ENCODE measurements at places on chromosomes 1 and 21. TPM values are rescaled to one million over a fixed set of nuclear protein-coding genes. Genes with fewer than 3 reads are reported as not detected.

GRCh38 chr1:109392788-109393616 is 4.7 kb downstream of the SORT1 start:
- no peaks in the 10 kb centered on the region for H3K36me3 ChIP-seq
- H3K27ac ChIP-seq, result no peak overlapping the region

GRCh38 chr1:47841356-47841755 is 155.8 kb downstream of the TRABD2B start:
- no peak overlapping the region for H3K27ac ChIP-seq
- no peaks in the 10 kb centered on the region for H3K36me3 ChIP-seq
- DNase-seq, result no peak
- H3K4me3 ChIP-seq, result no peak overlapping the region
- H3K4me1 ChIP-seq, result no peaks in the 10 kb centered on the region

- H3K27me3 ChIP-seq, result no peaks in the 10 kb centered on the region
- H3K4me3 ChIP-seq, result no peak overlapping the region
- DNase-seq, result no peak
- no peak overlapping the region for H3K27ac ChIP-seq
Observed at GRCh38 chr1:177133977-177134538, 30.5 kb downstream of the ASTN1 start.

The KRTAP19-3 gene
- total RNA-seq, result not detected

DNA sequence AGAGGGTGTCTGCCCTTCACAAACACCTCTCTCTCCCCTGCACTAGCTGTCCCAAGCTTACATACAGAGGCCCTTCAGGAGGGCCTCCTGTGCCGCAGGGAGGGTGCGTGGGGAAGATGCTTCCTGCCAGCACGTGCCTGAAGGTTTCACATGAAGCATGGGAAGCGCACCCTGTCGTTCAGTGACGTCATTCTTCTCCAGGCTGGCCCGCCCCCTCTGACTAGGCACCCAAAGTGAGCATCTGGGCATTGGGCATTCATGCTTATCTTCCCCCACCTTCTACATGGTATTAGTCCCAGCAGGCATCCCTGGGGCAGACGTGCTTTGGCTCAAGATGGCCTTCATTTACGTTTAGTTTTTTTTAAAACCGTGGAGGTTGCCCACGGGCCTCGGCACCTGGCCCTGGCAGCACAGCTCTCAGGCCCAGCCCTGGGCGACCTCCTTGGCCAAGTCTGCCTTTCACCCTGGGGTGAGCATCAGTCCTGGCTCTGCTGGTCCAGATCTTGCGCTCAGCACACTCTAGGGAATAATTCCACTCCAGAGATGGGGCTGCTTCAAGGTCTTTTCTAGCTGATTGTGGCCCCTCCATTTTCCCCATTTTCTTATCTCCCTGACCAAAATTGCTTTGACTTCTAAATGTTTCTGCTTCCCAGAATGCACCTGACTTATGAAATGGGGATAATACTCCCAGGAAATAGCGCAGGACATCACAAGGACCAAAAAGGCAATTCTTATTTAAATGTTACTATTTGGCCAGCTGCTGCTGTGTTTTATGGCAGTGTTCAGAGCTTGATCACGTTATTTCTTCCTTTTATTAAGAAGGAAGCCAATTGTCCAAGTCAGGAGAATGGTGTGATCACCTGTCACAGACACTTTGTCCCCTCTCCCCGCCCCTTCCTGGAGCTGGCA is 6.1 kb downstream of the NPPA start:
- H3K4me3 ChIP-seq, result no peak overlapping the region
- no peaks in the 10 kb centered on the region for H3K27me3 ChIP-seq
- H3K36me3 ChIP-seq, result no peaks in the 10 kb centered on the region
- H3K27ac ChIP-seq, result no peak overlapping the region
- peaks cover 6% of the 10 kb centered on the region for H3K4me1 ChIP-seq

The NTRK1 gene
- total RNA-seq, result not detected

DNA sequence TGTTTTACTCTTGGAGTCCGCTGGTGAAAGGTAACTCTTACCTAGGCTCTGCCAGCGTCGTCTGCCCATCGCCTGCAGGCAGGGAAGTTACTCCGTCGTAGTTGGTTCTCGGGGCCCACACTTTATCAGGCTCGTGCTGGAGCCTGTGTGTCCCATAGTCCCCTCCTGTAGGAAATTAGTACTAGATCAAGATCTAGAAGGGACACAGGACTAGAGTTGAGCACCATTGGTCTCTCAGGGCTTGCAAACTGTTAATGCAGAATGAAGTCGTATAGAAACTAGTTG is 940 bp downstream of the SRRM1 start:
- H3K27ac ChIP-seq, result peak overlapping the region; percentile 58
- peak overlapping the region; percentile 94 for H3K4me3 ChIP-seq
- no peaks in the 10 kb centered on the region for H3K27me3 ChIP-seq

The MFAP2 gene
- 20.5 TPM for total RNA-seq

- DNase-seq, result no peak
- H3K4me3 ChIP-seq, result no peak overlapping the region
- H3K4me1 ChIP-seq, result no peaks in the 10 kb centered on the region
- no peak overlapping the region for H3K27ac ChIP-seq
- H3K27me3 ChIP-seq, result no peaks in the 10 kb centered on the region
- H3K36me3 ChIP-seq, result no peaks in the 10 kb centered on the region
Observed at GRCh38 chr1:108017698-108018097, 52.7 kb upstream of the VAV3 start.

The GPA33 gene
- not detected for total RNA-seq

The TACSTD2 gene
- total RNA-seq, result 7.5 TPM

GRCh38 chr1:10459184-10459583 is 9.4 kb downstream of the CORT start:
- no peaks in the 10 kb centered on the region for H3K36me3 ChIP-seq
- H3K4me1 ChIP-seq, result no peaks in the 10 kb centered on the region
- no peak for DNase-seq
- no peak overlapping the region for H3K4me3 ChIP-seq

GRCh38 chr1:62900566-62900965 is 116.6 kb downstream of the ATG4C start:
- H3K27ac ChIP-seq, result no peak overlapping the region
- no peak overlapping the region for H3K4me3 ChIP-seq

GRCh38 chr1:218778257-218779126 is 395.2 kb upstream of the LYPLAL1 start:
- no peaks in the 10 kb centered on the region for H3K36me3 ChIP-seq
- DNase-seq, result no peak
- H3K4me3 ChIP-seq, result no peak overlapping the region
- H3K27ac ChIP-seq, result no peak overlapping the region
- H3K27me3 ChIP-seq, result no peaks in the 10 kb centered on the region

DNA sequence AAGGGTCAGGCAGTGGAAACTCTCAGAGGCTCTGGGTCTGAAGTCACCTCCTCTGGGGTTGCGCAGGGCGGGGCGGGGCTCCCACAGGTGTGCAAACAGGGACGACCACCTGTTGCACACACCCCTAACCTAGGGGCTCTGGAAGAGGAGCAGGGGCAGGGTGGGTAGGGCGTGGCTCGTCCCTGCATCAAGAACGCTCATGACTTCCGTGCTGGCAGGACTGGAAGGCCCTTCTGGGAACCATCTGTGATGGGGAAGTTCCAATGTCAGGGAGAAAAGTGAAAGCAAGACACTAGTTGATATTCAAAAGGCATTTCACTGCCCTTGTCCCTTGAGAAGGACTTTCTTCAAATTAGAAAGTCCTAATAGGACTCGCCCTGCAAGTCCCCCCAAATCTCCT is 22.1 kb upstream of the CLSTN1 start:
- no peak overlapping the region for H3K27ac ChIP-seq
- DNase-seq, result no peak
- H3K4me3 ChIP-seq, result no peak overlapping the region
- peaks cover 2% of the 10 kb centered on the region for H3K4me1 ChIP-seq
- no peaks in the 10 kb centered on the region for H3K27me3 ChIP-seq

The ST6GALNAC5 gene
- 11.4 TPM for total RNA-seq

The CAPN8 gene
- total RNA-seq, result not detected

DNA sequence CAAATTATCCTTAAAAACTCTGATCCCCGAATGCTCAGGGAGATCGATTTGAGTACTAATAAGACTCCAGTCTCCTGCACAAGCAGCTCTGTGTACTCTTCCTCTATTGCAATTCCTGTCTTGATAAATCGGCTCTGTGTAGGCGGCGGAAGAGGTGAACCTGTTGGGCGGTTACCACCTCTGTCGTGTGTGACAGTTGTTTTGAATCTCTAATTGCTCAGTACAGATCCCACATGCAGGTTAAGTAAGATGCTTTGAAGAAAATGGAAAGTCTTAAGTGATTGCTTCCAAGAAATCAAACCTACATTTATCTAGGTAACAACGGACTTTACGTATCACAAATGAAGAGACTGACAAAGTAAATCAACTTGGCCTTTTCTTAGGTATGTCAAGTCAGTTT is 35.5 kb downstream of the COA6 start:
- DNase-seq, result no peak
- H3K36me3 ChIP-seq, result no peaks in the 10 kb centered on the region
- no peaks in the 10 kb centered on the region for H3K4me1 ChIP-seq
- no peak overlapping the region for H3K27ac ChIP-seq

DNA sequence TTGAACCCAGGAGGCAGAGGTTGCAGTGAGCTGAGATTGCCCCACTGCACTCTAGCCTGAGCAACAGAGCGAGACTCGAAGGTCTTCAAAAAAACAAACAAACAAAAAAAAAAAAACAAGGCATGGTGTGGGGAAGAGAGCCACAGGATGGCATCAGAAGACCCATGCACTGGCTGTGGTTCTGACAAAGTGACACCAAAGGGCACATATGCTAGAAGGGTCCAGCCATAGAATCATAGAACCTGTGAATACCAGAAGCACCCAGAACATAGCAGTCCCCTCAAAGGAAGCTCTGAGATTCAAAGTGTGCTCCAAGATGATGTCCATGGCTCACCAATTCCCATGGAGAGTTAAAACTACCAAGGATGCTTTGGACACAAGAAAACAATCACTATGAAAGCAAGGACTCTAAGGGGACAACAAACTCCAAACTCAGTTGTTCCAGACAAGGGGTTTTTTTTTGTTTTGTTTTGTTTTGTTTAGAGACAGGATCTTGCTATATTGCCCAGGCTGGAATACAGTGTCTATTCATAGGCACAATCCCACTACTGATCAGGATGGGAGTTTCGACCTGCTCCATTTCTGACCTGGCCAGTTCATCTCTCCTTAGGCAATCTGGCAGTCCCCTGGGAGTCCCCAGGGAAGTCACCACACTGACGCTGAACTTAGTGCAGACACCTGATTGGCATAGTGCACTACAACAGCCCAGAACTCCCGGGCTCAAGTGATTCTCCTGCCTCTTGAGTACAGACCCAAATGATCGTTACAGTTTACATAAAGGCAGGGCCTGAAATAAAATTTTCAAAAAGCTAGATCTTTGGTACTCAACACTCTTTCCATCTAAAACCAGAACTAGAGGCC is 56.4 kb downstream of the TGFBR3 start:
- H3K4me1 ChIP-seq, result peaks cover 19% of the 10 kb centered on the region
- no peaks in the 10 kb centered on the region for H3K27me3 ChIP-seq
- no peak for DNase-seq
- H3K36me3 ChIP-seq, result no peaks in the 10 kb centered on the region

The KANK4 gene
- 0.15 TPM for total RNA-seq

- no peak overlapping the region for H3K4me3 ChIP-seq
- no peaks in the 10 kb centered on the region for H3K36me3 ChIP-seq
- no peaks in the 10 kb centered on the region for H3K27me3 ChIP-seq
- no peaks in the 10 kb centered on the region for H3K4me1 ChIP-seq
Observed at GRCh38 chr1:5747426-5748285, 244.6 kb downstream of the NPHP4 start.

GRCh38 chr21:32298658-32299081 is at the start of gene MRAP:
MRAP (plus strand) TSS chr21:32298855; CDS start chr21:32298972, 117 bp downstream.
- no peak within 1 kb of the TSS for H3K27ac ChIP-seq
- DNase-seq, result no peak
- H3K4me1 ChIP-seq, result peaks cover 2% of the 10 kb centered on the region
- H3K4me3 ChIP-seq, result no peak within 1 kb of the TSS

GRCh38 chr1:26358411-26359384 is 4.8 kb upstream of the CRYBG2 start:
- no peaks in the 10 kb centered on the region for H3K27me3 ChIP-seq
- no peaks in the 10 kb centered on the region for H3K36me3 ChIP-seq
- no peak for DNase-seq
- peaks cover 2% of the 10 kb centered on the region for H3K4me1 ChIP-seq
- no peak overlapping the region for H3K4me3 ChIP-seq

DNA sequence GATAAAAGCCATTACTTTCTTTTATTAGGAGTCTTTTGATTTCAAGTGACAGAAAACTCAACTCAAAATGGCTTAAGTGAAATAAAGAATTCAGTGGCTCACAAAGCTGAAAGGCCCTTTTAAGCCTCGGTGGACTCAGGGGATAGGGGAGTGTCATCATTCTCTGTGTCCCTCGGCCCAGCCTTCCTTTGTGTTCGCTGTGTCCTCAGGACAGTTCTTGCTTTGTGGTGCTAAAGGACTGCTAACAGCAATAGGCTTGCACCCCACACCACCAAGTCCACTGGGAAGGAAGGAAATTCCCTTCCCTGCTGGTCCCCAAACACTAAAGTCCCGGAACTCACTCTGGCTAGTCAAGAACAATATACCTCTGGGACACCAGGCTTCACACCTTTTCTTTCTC is 129.2 kb downstream of the NTPCR start:
- H3K4me3 ChIP-seq, result no peak overlapping the region
- peaks cover 4% of the 10 kb centered on the region for H3K4me1 ChIP-seq
- no peaks in the 10 kb centered on the region for H3K36me3 ChIP-seq
- H3K27ac ChIP-seq, result no peak overlapping the region

The FCN3 gene
- 7.6 TPM for total RNA-seq

The LCE3D gene
- total RNA-seq, result not detected

DNA sequence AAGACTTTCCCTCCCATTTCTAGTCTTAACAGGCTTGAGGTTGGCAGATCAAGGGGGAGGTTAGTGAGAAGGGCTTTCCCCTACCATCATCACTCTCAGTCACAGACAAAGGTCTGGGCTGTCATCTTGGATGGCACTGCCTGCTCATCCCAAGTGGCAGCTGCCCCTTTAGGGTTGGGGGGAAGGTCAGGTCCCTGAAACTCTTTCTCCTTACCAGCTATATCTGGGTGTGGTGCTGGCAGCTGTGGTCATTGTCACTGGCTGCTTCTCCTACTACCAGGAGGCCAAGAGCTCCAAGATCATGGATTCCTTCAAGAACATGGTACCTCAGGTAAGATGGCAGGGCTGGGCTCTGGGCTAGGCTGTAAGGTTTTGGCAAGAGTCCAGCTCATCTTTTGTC is 8.2 kb downstream of the ATP1A2 start:
- H3K27ac ChIP-seq, result no peak overlapping the region
- H3K36me3 ChIP-seq, result no peaks in the 10 kb centered on the region
- H3K4me1 ChIP-seq, result peaks cover 2% of the 10 kb centered on the region
- H3K4me3 ChIP-seq, result no peak overlapping the region
- H3K27me3 ChIP-seq, result no peaks in the 10 kb centered on the region
- no peak for DNase-seq

The TMEM82 gene
- total RNA-seq, result not detected

The OR10J1 gene
- not detected for total RNA-seq

The SYCP1 gene
- total RNA-seq, result not detected

DNA sequence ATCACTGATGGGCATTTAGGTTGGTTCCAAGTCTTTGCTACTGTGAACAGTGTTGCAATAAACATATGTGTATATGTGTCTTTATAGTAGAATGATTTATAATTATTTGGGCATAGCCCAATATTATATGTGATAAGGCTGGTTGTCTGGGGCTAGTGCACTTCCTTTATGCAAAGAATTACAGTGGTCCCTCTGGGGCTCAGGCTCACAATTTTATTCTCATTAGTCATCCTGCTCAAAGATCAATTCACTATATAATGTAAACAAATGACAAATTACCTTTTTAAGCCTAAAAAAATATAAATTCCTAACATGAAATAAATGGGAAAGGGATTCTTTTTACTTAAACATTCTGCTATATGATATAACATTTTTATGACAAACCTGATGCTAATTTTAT is 5.0 kb downstream of the PLPPR4 start:
- no peak overlapping the region for H3K4me3 ChIP-seq
- H3K36me3 ChIP-seq, result no peaks in the 10 kb centered on the region
- no peaks in the 10 kb centered on the region for H3K27me3 ChIP-seq
- H3K4me1 ChIP-seq, result no peaks in the 10 kb centered on the region
- no peak for DNase-seq
